Stimulated activated memory B cell treated with anti-CD40 and anti-IgM and Interleukin-4, amounts not matched to agents 10 μg/mL and 1 μg/mL and 100 μg/mL, for 72 hours (primary cell): ENCODE measurements at places on chromosomes 13 and 19.

- no peak for ATAC-seq
Observed at GRCh38 chr13:22298530-22298929, 627.7 kb downstream of the FGF9 start.

DNA sequence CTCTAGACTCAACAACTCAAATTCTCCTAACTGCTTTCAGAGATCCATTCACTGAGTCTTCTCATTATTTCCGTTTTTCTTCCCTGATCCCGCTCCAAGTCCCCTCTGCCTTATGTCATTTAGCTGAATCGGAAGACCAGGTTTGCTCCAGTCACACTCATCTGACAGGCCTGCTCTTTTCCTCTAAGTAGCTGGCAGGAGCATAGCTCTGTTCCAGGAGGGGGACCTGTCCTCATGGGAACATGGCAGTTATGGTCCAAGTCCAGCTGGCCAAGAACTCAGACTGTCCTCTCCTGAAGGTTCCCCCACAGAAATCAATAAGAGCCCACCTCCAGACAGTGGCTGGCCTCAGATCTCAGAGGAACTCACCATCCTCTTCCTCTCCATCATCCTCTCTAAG lies 130.9 kb upstream of the SERP2 start:
- ATAC-seq = no peak

- peak; percentile 83 for ATAC-seq
Observed at GRCh38 chr13:50800091-50800739, 43.3 kb downstream of the DLEU7 start.

GRCh38 chr19:7152568-7152967 lies 83.1 kb downstream of the ZNF557 start:
- ATAC-seq = no peak

DNA sequence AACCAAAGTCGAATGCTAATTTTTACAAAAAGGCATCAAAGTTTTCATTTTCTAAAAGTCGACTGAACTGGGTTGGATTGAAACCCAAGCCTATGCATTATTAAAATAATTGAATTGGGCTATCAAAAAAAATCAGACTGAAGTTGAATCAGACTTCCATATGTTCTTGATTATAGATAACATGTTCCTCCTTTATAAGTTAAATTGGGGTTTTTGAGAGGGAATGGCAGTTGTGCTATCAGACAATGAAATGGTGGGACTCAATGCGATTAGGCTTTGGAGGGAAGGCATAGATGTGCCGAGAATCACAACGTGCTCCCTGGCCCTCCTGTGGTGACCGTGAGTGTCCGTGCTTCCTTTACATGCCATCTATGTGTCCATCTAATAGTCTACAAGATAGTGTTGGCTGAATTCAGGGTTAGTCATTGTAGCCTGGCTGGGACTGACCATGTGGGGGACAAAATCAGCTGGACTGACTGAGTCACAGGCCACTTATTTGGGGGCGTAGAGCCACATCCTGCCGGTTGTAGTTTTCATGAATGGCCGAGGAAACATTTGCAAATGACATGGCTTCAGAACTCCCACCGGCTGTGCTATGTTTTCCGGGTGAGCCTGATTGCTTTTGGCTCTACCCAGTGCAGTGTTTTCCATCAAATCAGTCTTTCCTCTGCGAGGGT lies 37.1 kb upstream of the OLFM4 start:
- no peak for ATAC-seq

DNA sequence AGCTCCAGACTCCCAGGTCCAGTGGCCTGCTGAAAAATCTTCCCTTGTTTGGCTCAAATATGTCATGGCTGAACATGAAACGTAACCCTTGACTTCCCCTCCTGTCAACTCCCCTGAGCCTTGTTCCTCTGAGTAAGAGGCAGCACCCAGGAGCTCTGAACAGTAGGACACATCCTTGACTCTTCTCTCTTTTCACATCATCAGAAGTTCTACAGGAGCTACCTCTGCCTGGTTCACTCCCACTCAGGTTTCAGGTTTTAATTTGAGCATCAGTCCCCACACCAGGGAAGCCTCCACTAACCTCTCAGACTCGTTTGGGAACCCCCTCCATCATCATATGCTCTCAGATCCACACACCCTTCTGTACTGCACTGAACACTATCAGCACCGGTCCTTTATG lies 30.3 kb downstream of the ZNF823 start:
- peak; percentile 85 for ATAC-seq
